ENCODE measurements at places on chromosomes 12 and 14.
A peak's percentile ranks its signal among the peaks of the same experiment; 100 is the strongest.

DNA sequence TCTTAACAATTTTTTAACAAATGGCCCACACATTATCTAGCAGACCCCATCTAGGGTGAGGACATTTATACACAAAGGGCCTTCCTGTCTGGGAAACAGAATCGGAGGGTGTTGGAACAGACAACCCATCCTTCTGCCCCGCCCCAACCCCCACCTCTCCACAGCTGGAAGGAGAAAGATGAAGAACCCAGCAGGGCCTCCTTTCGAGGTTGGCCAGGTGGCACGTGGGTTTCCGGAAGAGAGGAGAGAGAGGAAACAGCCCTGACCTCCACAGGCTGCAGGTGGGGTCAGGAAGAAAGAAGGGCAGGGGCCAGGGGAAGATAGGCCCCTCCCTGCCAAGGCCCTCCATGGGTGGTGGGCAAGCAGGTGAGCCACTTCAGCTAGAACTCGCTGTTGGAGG, 57.2 kb downstream of the LRRC74A start:
- DNase-seq = no peak

DNA sequence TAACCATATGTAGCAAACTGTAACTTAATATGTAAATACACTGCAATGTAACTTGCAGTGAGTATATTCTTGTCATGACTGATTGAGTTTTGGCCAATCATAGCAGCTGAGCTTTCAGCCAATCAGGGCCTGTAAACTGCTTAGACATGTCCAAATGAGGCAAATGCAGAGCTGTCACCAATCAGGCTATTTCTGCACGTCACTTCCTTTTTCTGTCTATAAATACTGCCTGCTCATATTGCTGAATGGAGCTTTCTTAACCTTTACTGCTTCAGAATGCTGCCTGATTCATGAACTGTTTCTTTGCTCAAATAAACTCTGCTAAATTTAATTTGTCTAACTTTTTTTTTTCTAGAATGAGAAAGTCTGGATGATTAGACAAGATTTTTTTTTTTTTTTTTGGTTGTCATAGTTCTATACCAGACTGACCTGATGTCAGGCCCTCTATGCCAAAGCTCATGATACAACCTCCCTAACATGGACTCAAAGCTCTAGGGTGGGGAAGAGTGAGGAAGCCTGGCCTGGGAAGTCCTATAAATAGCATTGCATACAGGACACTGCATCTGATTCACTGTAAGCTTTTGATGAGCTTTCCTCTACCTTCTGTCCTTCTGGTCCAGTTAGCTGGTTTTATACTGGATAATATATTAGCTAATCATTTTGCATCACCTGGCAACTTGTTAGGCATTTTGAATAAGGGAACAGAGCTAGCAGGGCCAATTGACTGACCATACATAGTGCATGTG, 12.0 kb downstream of the MGP start:
- DNase-seq = no peak

GRCh38 chr12:117352206-117352605, 9.2 kb downstream of the NOS1 start:
- DNase-seq = no peak

DNA sequence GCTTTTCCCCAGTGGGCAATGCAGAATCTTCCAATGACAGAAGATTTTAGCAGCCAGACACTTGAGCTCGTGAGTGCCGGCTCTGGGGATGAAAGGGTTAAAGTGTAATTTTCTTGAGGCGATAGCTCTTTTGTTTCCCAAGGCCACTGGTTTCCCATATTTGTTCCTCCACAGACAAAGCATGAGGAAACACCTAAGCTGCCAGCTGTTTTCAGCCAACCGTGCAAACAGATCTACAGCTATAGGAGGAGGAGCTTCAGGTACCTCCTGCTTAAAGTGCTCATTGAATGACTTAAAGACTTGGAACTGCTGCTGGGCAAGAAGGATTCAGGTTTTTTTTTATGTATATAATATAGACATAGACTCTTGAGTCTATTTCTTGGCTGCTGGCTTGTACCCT, 1311.5 kb downstream of the TMEM121 start:
- DNase-seq = no peak

DNA sequence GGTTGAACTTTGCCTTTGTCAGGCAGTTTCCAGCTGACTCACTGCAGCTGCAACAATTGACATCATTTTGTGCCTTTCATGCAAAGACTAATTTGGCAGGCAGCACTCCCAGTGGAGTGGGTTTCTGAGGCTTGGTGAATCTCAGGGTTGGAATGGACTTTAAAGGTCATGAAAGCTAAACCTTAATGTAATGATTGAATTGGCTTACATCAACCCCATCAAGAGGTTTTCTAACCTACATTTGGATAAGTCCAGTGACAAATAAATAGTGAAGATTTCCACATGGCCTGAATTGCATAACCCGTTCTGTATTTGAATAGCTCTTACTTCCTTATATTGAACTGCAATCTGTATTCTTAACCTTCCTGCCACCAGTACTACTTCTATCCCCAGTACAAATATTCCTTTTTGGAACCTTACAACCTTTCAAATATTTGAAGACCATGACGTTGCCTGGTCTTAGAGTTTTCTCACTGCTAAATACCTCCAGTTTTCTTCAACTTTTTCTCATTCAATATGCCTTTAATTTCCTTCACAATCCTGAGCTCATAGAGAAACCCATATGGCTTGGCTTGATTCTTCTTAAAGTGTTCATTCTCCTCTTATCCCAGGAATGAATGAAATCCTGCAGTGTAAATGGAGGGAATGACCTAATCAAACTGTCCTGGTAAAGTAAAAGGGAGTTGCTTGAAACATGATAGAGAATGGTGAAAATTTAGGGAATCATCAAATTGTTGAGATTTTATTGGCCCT, 168.1 kb upstream of the NOVA1 start:
- DNase-seq = no peak

GRCh38 chr12:130266751-130267150, 70.9 kb upstream of the PIWIL1 start:
- no peak for DNase-seq

DNA sequence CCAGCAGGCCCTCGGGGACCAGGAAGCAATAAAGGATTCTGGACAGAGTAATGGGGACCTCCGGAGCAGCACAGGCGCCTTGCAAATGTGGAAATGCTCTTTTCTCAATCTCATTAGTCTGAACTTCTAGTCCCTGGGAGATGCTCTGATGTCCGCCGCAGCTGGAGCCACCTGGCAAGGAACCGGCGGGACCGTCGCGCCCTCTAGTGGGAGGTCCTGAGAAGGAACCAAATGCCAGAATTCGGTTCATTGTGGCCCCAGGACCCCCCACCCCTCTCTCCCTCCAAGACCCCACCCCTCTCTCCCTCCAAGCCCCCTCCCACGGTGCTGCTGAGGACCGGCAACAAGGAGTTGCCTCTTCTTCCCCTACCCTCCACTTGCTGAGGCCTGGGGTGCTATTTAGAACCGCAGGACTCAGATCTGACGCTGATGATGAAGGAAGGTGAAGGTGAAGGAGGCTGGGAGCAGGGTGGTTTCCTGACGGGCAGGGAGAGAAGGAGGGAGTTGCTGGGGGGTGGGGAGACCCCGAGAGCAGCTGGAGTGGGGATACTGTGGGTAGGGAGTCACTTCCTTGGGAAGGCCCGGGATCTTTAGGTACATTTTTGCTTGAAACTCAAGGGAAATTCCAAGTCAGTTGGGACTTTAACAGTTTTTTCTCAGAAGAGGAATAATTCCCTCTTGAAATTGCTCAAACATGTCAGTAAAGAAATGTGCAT, 42.5 kb downstream of the SMIM41 start:
- DNase-seq = peak; percentile 58

- no peak for DNase-seq
These were observed 1327.5 kb upstream of the FLRT2 start for GRCh38 chr14:84202486-84202885.

DNA sequence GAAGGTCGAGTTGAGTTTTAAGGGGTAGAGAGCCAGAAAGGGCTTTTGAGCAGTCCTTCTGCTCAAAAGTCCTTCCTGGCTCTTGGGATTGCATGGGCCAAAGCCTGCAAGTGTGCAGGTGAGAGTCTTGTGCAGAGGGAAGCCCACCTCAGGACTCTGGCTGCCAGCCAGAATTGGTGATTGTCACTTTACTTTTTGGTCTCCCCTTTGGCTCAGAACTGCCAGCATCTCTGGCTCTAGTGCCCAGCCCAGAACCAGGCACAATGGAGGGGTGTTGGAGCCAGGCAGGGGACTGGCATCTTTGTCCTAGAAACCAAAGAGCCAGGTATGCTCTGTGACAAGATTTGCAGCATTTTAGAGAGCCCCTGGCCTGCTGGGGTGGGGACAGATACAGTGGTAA, 23.5 kb downstream of the FAM222A start:
- no peak for DNase-seq

DNA sequence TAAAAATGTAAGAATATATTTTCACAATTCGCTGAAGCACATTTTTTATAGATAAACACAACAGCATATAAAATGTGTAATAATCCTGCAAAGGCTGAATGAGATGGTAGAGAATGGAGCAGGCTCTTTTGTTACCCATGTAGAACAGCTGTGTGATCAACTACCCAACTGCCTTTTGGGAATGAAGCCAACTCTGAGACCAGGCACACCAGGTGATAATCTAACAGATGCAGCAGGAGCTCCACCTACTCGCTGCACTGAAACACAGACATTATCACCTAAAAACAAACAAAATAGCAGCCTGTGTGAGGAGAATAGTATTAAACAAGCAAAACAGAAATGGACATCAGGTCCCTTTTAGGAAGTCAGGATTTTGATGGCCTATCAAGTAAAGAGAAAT, 183.3 kb downstream of the CCDC59 start:
- DNase-seq = no peak

DNA sequence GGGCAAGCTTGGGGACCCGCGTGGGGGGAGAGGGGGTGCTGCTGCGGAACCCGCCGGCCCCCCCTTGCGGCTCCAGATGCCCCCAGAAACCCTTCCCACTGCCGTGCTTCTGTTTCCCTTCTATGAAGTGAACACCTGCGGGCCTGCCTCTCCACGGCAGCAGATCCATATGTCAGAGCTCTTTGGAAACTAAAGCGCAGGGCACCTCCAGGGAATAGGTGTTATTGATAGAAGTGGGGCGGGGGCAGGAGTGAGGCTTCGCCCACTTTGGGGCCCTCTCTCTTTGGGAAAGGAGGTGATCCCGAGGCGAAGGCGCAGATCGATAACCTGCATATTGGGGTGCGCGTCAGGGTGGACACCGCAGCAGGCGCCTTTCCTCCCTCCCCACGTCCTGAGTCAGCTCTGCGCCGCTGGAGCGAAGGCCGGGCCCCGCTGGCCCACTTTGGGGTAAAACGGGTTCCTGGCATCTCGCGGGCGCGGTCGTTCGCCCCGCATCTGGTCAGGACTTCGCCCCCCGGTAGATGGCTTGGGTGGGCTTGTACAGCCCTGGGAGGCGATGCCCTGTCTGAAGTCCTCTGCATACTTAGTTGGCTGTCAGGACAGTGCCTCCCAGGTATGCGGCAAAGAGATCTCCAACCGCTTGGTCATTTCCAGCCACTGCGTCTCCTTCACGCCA, 524 bp downstream of the KMT5A start:
- DNase-seq = peak; percentile 26

DNA sequence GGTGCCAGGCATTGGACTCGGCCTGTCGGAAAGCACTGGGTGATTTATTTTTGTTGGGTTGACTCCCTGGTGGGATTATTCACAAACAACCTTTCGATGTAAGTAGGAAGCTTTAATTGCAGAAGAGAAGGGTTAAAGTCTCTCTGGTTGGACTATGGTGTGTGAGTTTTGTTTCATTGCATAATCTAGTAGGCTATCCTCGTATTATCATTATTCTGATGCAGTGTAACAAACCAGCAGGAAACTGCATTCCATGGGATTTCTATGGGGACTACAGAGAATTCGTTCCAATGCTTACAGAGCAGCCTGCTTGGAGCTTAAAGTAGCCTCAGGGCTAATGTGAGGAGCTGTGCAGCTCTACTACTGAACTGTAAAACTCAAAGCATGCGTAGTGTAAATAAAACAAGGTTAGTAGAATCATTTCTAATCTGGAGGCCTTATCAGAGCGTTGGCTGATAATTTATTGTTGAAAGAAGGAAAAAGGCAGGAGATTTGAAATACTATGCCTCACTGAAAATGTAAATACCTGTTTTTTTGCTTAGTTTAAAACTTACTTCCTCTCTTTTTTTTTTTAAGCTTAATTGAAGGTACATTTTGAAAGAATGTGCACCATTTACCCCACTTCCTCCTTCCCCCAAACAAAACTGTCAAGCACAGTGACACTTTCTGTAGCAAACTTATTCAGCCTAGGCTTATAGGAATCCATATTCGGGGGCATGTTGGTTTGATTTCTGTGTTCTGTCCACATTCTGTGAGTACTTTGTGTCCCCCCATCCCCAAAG, 226.7 kb downstream of the NPAS3 start:
- no peak for DNase-seq

- DNase-seq = peak; percentile 12
These were observed 77.2 kb upstream of the DCD start for GRCh38 chr12:54725233-54725843.

GRCh38 chr14:67776653-67777322, 39.6 kb downstream of the ZFYVE26 start:
- no peak for DNase-seq

- DNase-seq = no peak
These were observed 10.2 kb downstream of the DDX47 start for GRCh38 chr12:12823300-12823699.

DNA sequence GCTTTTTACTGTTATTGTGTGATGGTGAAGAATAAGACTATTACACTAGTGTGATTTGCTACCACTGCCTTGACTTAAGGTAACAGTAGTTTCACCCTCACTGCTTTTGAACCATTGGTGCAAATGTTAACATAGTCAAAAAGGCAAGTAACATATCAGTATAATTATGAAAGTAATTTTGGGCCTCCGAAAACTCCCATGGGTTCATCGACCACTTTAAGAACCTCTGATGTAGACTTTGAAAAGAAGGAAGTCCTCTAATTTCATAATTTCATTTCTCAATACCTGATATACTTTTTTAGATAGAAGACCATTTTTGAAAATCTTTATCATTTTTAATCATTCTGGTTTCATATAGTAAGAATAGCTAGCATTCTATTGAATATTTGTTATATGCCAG, 57.7 kb downstream of the ETNK1 start:
- no peak for DNase-seq

- no peak for DNase-seq
These were observed 191.1 kb downstream of the TMX1 start for GRCh38 chr14:51431033-51431709.

GRCh38 chr14:99721792-99722516, 37.9 kb downstream of the CYP46A1 start:
- DNase-seq = no peak

GRCh38 chr12:120592121-120593049, 11.2 kb upstream of the POP5 start:
- no peak for DNase-seq

GRCh38 chr12:49502590-49502989, 36.2 kb upstream of the KCNH3 start:
- DNase-seq = no peak

All from kidney capillary endothelial cell (primary cell).